Stomach (tissue), 19 donors: ENCODE measurements at places on chromosomes 11 and 22. TPM values are rescaled to one million over a fixed set of nuclear protein-coding genes. Genes with fewer than 3 reads are reported as not detected.

PPP2R5B gene
- 13.8 TPM for polyA plus RNA-seq

RASSF10 gene
- 2.9 TPM for polyA plus RNA-seq

OR9G1 gene
- not detected for polyA plus RNA-seq

CALCB gene
- polyA plus RNA-seq, result not detected

ABCC8 gene
- polyA plus RNA-seq, result 5.5 TPM

MRGPRX4 gene
- not detected for polyA plus RNA-seq

OR52E4 gene
- polyA plus RNA-seq, result not detected

FERMT3 gene
- 12.4 TPM for polyA plus RNA-seq

MAPK8IP2 gene
- 1.6 TPM for polyA plus RNA-seq

PLA2G3 gene
- polyA plus RNA-seq, result not detected

SIPA1 gene
- 67.6 TPM for polyA plus RNA-seq

SLC22A9 gene
- not detected for polyA plus RNA-seq

KRTAP5-8 gene
- not detected for polyA plus RNA-seq

DUSP8 gene
- 2.4 TPM for polyA plus RNA-seq

ZNF215 gene
- polyA plus RNA-seq, result 0.98 TPM

GRM5 gene
- not detected for polyA plus RNA-seq

HMOX1 gene
- polyA plus RNA-seq, result 21.5 TPM

SLC22A24 gene
- polyA plus RNA-seq, result not detected
